Sigmoid colon (tissue), 7 donors: ENCODE measurements at places on chromosomes 11 and 22. TPM values are rescaled to one million over a fixed set of nuclear protein-coding genes. Genes with fewer than 3 reads are reported as not detected.
A peak's percentile ranks its signal among the peaks of the same experiment; 100 is the strongest.

GRCh38 chr22:43349636-43350035, 6.5 kb upstream of the SCUBE1 start:
- H3K27ac ChIP-seq = no peak overlapping the region
- H3K27me3 ChIP-seq = peaks cover 26% of the 10 kb centered on the region
- DNase-seq = no peak
- H3K4me1 ChIP-seq = no peaks in the 10 kb centered on the region

GRCh38 chr22:36151006-36151595, 9.5 kb downstream of the APOL3 start:
- peak; percentile 64 for DNase-seq
- no peaks in the 10 kb centered on the region for H3K36me3 ChIP-seq
- H3K4me1 ChIP-seq = peaks cover 21% of the 10 kb centered on the region
- peak overlapping the region; percentile 68 for H3K27ac ChIP-seq

- no peaks in the 10 kb centered on the region for H3K27me3 ChIP-seq
- H3K4me1 ChIP-seq = peaks cover 31% of the 10 kb centered on the region
- peak overlapping the region; percentile 27 for H3K4me3 ChIP-seq
- H3K27ac ChIP-seq = peak overlapping the region; percentile 39
- no peaks in the 10 kb centered on the region for H3K36me3 ChIP-seq
These were observed 18.0 kb downstream of the LSP1 start for GRCh38 chr11:1870721-1871466.

The GNAZ gene
- under 0.01 TPM for polyA plus RNA-seq

- no peak overlapping the region for H3K4me3 ChIP-seq
- H3K36me3 ChIP-seq = no peaks in the 10 kb centered on the region
- DNase-seq = no peak
- no peaks in the 10 kb centered on the region for H3K27me3 ChIP-seq
These were observed 406.2 kb downstream of the METTL15 start for GRCh38 chr11:28514391-28514790.

DNA sequence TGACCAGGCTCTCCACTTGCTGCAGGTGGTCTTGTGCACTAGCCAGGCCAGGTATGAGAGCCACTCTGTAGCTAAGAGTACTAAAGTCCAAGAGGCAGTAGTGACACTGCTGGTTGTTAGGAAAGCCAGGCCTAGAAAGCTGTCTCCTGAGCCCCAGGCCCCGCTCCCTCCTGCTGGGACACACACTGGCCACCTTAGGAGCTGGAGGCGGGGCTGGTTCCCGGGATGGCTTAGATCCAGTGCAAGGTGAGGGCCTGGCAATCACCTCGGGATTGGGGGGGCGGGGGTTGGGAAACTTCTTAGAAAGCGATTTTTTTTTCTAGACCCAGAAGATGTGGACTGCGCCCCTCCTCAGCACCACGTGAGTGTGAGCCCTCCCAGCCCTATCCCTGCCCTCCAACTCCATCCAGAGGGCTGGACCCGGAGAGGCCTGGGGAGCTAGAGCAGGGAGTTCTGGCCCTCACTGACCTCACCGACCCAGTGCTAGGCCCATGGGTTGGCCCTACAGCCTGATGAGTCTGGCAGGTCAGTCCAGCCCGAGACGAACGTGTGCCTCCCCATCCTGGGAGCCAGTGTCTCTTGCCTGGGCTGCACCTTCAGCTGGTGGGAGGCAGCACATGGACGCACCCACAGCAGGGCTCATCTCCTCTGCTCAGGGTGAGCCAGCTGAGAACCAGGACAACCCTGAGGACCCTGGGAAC, 18.1 kb downstream of the SLC37A2 start:
- no peaks in the 10 kb centered on the region for H3K27me3 ChIP-seq
- H3K27ac ChIP-seq = no peak overlapping the region
- peak; percentile 57 for DNase-seq
- no peak overlapping the region for H3K4me3 ChIP-seq
- H3K4me1 ChIP-seq = no peaks in the 10 kb centered on the region

- no peaks in the 10 kb centered on the region for H3K27me3 ChIP-seq
- H3K27ac ChIP-seq = no peak overlapping the region
These were observed 35.3 kb upstream of the SC5D start for GRCh38 chr11:121257289-121257688.

- no peak for DNase-seq
- no peaks in the 10 kb centered on the region for H3K4me1 ChIP-seq
- H3K4me3 ChIP-seq = no peak overlapping the region
- H3K36me3 ChIP-seq = no peaks in the 10 kb centered on the region
- no peaks in the 10 kb centered on the region for H3K27me3 ChIP-seq
These were observed 584.9 kb upstream of the CCDC90B start for GRCh38 chr11:83871054-83871453.

- H3K27me3 ChIP-seq = no peaks in the 10 kb centered on the region
- H3K4me3 ChIP-seq = no peak within 1 kb of the TSS
- no peaks in the 10 kb centered on the region for H3K4me1 ChIP-seq
These were observed at the start of gene OR4C6 for GRCh38 chr11:55661901-55662300. OR4C6 (plus strand) TSS chr11:55662201; CDS start chr11:55665167, 2,966 bp downstream.

- no peaks in the 10 kb centered on the region for H3K36me3 ChIP-seq
- H3K27me3 ChIP-seq = no peaks in the 10 kb centered on the region
- peak overlapping the region; percentile 91 for H3K27ac ChIP-seq
- H3K4me1 ChIP-seq = peaks cover 38% of the 10 kb centered on the region
These were observed 1.1 kb upstream of the VPS37C start for GRCh38 chr11:61162092-61162941.

GRCh38 chr11:10604798-10605197, 36.3 kb upstream of the LYVE1 start:
- H3K27ac ChIP-seq = peak overlapping the region; percentile 70
- H3K4me1 ChIP-seq = peaks cover 34% of the 10 kb centered on the region
- no peaks in the 10 kb centered on the region for H3K27me3 ChIP-seq
- peaks cover 9% of the 10 kb centered on the region for H3K36me3 ChIP-seq
- DNase-seq = no peak
- H3K4me3 ChIP-seq = no peak overlapping the region

The INS gene
- 51.7 TPM for polyA plus RNA-seq

- H3K4me3 ChIP-seq = no peak overlapping the region
- H3K36me3 ChIP-seq = no peaks in the 10 kb centered on the region
- H3K4me1 ChIP-seq = no peaks in the 10 kb centered on the region
- no peaks in the 10 kb centered on the region for H3K27me3 ChIP-seq
These were observed 462.4 kb upstream of the LRRC4C start for GRCh38 chr11:41921746-41922390.

- peaks cover 18% of the 10 kb centered on the region for H3K4me1 ChIP-seq
- no peaks in the 10 kb centered on the region for H3K36me3 ChIP-seq
- DNase-seq = no peak
- H3K4me3 ChIP-seq = no peak overlapping the region
- no peak overlapping the region for H3K27ac ChIP-seq
These were observed 5.8 kb upstream of the SLC43A3 start for GRCh38 chr11:57432714-57433163.

DNA sequence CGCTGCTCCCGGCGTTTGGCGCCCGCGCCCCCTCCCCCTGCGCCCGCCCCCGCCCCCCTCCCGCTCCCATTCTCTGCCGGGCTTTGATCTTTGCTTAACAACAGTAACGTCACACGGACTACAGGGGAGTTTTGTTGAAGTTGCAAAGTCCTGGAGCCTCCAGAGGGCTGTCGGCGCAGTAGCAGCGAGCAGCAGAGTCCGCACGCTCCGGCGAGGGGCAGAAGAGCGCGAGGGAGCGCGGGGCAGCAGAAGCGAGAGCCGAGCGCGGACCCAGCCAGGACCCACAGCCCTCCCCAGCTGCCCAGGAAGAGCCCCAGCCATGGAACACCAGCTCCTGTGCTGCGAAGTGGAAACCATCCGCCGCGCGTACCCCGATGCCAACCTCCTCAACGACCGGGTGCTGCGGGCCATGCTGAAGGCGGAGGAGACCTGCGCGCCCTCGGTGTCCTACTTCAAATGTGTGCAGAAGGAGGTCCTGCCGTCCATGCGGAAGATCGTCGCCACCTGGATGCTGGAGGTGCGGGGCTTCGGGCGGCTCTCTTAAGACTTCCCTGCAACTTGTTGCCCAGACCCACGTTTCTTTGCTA, at the start of gene CCND1:
TSS of gene CCND1 (plus strand) at position 162 of the 587 bp plus-strand sequence. CDS start at position 320, 158 bp downstream.
- DNase-seq = peak; percentile 77
- no peaks in the 10 kb centered on the region for H3K36me3 ChIP-seq
- H3K27me3 ChIP-seq = peaks cover 77% of the 10 kb centered on the region
- H3K4me1 ChIP-seq = peaks cover 93% of the 10 kb centered on the region

DNA sequence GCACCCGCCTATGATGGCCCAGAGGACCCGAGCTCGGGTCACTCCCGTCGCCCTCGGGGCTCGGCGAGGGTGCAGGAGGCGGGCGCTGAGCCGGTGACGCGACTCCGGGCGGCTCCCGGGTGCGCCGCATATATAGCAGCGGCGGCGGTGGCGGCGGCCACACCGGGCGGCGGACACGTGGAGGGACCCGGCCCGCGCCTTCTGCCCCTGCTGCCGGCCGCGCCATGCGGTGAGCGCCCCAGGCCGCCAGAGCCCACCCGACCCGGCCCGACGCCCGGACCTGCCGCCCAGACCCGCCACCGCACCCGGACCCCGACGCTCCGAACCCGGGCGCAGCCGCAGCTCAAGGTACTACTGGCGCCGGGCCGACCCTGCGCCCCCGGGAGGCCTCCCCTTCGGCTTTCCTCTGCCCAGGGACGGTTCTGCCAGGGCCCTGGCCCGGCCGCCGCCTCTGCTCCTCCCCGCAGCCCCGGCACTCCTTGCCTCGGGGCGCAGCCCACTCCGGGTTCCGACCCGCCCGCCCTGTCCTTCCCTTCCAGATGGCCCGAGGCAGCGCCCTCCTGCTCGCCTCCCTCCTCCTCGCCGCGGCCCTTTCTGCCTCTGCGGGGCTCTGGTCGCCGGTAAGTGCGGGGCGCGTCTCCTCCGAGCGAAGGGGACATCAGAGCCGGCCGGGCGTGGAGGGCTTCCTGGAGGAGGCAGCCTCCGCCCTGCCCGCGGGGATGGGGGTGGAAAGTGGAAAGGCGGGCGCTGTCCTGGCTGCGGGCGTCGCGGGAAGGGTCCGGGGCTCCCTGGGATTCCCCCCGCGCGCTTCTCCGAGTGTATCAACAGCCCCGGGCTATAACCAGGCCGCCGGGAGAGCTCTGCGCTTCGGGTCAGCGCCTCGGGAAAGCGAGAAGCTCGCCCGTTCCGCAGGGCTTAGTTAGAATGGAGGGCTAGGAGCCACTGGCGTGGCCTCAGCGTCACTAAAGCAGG, at the start of gene GAL:
TSS of gene GAL (plus strand) at position 160 of the 972 bp plus-strand sequence. CDS start at position 540, 380 bp downstream.
- peak within 1 kb of the TSS; percentile 45 for H3K4me3 ChIP-seq
- peak; percentile 56 for DNase-seq
- peaks cover 13% of the 10 kb centered on the region for H3K4me1 ChIP-seq
- no peaks in the 10 kb centered on the region for H3K36me3 ChIP-seq
- no peak within 1 kb of the TSS for H3K27ac ChIP-seq

- H3K27me3 ChIP-seq = no peaks in the 10 kb centered on the region
- H3K27ac ChIP-seq = no peak overlapping the region
- peaks cover 4% of the 10 kb centered on the region for H3K4me1 ChIP-seq
- H3K36me3 ChIP-seq = peaks cover 10% of the 10 kb centered on the region
These were observed 20.2 kb downstream of the SLC22A12 start for GRCh38 chr11:64611176-64611575.

- H3K36me3 ChIP-seq = no peaks in the 10 kb centered on the region
- no peaks in the 10 kb centered on the region for H3K4me1 ChIP-seq
- no peak overlapping the region for H3K4me3 ChIP-seq
- no peak overlapping the region for H3K27ac ChIP-seq
- no peaks in the 10 kb centered on the region for H3K27me3 ChIP-seq
- no peak for DNase-seq
These were observed 178.2 kb downstream of the LRRC4C start for GRCh38 chr11:41281131-41281742.

The GDPD4 gene
- polyA plus RNA-seq = not detected

DNA sequence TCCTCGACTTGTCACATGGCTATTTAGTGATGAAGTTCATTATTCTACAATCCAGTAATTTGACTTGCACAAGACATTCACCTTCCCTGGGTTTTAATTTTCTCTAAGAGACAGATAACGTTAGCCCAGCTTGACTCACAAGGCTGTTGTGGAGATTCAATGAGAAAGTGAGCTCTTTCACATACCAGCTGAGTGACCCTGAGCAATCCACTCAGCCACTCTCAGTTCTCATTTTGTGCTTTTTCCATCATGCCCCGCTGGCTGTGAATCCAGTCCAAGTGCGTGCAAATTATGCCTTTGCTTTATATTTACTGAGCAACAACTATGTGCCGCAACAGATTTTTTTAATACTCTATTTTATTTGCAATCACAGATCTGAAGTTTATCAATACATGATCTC, 176.5 kb downstream of the LARGE1 start:
- H3K27ac ChIP-seq = no peak overlapping the region
- H3K36me3 ChIP-seq = no peaks in the 10 kb centered on the region
- no peaks in the 10 kb centered on the region for H3K27me3 ChIP-seq
- no peak overlapping the region for H3K4me3 ChIP-seq

The HORMAD2 gene
- polyA plus RNA-seq = not detected

GRCh38 chr11:2318123-2318522, 16.3 kb downstream of the TSPAN32 start:
- H3K36me3 ChIP-seq = no peaks in the 10 kb centered on the region
- H3K4me1 ChIP-seq = peaks cover 23% of the 10 kb centered on the region
